Fibroblast of the conjunctiva (primary cell): ENCODE measurements at places on chromosomes 7 and 10.

- no peak for DNase-seq
Observed at GRCh38 chr10:52217531-52217930, 96.5 kb upstream of the DKK1 start.

DNA sequence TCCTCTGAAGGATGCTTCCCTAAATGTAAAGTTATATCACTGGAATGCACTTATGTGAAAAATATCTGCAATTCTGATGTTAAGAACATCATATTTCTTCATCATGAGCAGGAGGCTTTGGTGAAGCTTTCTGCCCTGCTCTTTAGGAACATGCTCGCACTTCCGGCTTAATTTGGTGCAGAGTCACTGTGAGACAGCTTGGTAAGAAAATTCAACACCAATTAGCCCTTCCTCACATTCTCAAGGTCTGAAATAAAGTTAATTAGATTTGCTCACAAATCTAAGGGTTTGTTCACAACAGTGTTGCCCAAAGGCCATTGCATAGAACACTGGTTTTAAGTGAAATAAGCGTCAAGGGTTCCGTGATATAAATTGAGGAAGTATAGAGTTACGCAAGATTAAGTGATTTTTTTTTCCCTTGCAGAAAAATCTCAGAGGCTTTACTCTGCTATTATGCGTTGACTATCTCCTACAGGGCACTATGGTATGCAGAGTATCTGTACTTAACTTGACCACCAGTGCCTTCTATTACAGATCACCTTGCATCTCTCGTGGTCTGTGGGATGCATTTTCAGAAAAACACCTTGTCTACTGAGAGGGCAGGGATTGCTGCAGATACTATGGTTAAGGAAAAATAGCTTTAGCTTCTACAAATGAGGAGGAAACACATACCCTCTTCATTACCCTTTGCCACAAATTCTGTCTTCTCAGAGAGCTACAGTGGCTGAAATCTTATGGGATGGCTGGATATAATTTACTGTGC lies 953.9 kb downstream of the TYW1 start:
- no peak for DNase-seq

- DNase-seq: no peak
Observed at GRCh38 chr7:1704811-1705738, 35.0 kb downstream of the ELFN1 start.

DNA sequence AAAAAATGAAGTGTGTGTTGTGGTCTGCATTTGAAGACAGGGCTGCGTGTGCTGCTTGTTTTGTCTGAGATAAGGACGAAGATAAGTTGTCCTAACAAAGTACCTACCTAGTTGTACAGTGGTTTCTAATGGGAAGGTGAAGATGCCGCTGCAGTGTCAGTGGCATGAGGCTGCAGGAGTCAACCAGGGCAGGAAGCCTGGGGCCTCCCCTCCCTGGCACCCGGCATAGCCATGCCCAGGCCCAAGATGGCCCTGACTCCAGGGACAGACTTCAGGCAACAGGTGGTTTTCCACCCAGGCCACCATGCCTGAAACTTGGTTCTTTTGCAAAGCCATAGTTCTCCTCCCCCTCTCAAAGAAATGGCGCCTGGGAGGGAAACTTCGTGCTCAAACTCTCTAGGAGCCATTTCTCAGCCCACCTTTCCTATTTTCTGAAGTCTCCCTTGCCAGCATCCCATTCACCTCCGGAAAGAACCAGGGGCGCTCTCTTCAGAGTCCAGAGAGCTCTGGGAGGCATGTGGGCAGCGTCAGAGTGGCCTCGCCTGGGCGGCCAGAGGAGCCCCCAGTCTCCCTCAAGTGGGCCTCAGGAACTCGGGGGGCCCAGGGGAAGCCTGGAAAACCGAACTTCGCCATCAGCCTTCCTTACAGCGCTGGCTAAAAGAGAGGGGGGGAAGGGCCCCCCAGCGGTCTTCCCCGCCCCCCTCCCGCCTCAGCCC lies 2.1 kb upstream of the KAT6B start:
- no peak for DNase-seq

DNA sequence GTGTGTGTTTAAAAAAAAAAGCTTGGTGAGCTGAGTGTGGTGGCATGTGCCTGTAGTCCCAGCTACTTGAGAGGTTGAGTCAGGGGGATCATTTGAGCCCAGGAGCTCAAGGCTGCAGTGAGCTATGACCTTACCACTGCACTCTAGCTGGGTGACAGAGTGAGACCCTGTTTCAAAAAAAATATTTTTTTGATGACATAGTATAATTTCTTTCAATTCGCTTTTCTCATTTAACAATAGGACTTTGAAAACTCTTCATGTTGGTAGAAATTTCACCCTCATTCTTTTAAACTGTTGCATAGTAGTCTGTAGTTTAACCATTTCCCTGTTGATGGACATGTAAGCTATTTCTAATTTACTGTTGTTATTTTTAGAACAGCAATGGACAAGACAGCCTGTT lies 55.7 kb upstream of the EXOC6 start:
- DNase-seq: no peak

GRCh38 chr7:42739638-42740037 lies 172.2 kb downstream of the C7orf25 start:
- no peak for DNase-seq

- no peak for DNase-seq
Observed at GRCh38 chr10:58802047-58802446, 289.4 kb downstream of the BICC1 start.

GRCh38 chr7:80183351-80183750 lies 48.7 kb downstream of the GNAI1 start:
- DNase-seq: no peak

DNA sequence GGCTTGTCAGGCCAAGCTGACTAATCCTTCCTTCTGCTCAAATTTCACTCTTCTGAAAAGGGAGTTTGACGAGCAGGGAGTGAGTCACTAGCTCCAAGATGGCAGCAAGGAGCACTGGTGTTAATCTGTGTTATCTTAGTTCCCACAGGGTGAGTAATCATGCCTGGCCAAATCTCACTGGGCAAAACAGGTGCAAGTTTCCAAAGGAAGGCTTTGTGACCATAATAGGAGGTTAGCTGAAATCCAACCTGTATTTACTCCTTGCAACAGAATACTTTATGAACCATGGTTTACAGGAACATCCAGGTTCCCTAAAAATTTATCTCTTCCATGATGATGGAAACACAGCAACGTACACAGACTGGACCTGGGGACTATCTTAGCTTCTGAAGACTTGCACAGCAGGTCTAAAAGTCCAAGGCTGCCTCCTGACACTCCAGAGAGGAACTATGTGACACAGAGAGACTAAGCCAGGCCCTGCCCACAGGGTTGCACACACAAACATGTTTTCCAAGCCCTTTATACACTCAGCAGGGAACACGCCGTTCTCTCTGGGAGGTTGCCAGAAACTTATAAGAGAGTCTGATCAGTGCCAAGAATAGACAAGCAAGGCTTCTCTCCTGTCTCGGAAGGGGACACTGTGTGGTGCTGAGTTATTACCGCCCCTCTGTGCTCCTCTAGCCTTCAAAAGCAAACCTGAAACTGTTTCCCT lies 46.3 kb downstream of the PDK4 start:
- peak; percentile 97 for DNase-seq

DNA sequence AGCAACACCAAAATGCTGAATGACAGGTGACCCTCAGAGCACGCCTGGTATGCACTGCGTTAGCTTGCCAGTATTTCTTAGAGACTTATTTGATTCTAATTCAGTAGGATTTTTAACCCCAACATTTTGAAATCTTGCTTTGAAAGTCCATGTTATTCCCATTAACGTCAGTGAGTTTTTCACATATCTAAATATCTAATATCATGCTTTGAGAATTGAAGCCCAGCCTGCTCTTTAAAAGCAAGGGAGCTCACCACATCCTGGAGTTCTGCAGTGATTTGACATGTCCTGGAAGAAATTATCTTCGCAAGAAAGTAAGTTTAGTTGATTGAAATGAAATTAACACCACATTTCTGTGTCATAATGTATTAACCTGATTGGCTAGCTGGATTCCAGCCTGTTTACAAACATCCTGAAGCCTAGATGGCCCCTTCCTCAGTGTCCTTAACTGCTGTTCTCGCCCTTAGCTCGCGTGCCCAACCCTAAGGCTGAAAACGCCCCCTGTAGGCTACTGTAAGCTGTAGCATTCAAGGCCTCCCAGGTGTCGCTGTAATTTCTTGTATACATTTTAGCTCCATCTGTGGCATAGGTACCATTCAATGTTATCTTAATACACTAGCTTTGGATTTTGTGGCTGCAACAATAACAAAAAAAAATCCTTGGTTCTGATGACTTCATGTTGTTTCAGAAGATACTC lies 191.5 kb downstream of the MGMT start:
- no peak for DNase-seq

- DNase-seq: no peak
Observed at GRCh38 chr7:26397332-26397731, 105.7 kb downstream of the SNX10 start.

DNA sequence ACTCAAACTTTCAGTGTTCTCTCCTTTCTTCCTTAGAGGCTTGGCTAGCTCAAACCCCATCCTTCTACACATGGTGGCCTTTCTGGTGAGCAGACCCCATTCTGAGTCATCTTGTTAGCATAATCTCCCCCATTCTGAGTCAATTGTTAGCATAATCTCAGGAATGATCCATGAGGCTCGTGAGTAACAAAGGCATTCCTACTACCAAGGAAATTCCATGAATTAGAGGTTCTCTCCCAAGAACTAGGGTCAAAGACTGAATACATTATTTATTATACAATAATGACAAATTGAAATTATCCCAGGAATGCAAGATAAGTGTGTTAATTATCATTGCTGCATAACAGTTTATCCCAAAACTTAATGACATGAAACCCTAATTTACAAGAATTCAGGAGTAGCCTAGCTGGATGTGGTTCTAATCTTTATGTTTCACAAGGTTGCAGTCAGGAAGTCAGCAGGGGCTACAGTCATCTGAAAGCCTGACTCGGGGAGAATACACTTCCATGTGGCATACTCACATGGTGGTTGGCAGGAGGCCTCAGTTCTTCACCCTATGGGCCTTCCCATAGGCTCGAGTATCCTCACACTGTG lies 100.2 kb downstream of the MMRN2 start:
- DNase-seq: no peak
